Substantia nigra (tissue), 51 donors: ENCODE measurements at places on chromosomes 1 and 21.

DNA sequence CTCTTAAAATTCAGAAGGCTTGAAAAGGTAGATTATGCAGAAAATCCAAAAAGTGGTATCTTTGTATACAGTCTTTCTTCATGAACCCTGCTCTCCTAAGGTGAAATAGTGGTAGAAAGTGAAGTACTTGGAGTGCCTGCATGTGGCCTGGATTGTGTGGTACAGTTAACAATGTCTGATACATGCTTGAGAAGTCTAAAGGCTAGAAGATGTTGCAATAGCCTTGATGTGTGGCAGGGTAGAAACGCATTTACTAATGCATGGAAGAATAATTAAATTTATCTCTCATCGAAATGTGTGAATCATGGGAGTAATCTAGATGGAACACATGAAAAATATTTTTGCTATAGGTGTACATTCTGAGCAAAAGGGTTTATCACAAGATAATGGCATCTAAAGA, 1632.3 kb upstream of the B3GALT2 start:
- DNase-seq = no peak

DNA sequence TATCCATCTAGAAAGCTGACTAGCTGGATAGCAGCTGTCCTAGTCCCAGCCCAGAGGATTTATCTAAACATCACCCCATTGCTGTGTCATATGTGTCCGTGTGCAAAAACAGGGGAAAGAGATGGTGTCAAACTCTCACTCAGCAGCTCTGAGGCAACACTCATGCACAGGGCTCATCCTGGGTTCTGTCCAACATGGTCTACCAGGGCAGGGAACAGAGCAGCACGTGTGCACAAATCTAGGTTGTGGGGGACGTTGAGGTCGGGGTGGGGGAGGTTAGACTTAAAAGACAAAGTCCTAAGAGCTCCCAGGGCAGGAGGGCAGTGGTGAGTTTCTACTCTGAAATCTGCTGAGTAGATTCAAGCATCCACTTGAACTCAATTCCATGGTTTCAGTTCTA, 16.2 kb downstream of the PI4KB start:
- no peak for DNase-seq

GRCh38 chr1:224106568-224107281, 7.2 kb upstream of the FBXO28 start:
- DNase-seq = no peak

DNA sequence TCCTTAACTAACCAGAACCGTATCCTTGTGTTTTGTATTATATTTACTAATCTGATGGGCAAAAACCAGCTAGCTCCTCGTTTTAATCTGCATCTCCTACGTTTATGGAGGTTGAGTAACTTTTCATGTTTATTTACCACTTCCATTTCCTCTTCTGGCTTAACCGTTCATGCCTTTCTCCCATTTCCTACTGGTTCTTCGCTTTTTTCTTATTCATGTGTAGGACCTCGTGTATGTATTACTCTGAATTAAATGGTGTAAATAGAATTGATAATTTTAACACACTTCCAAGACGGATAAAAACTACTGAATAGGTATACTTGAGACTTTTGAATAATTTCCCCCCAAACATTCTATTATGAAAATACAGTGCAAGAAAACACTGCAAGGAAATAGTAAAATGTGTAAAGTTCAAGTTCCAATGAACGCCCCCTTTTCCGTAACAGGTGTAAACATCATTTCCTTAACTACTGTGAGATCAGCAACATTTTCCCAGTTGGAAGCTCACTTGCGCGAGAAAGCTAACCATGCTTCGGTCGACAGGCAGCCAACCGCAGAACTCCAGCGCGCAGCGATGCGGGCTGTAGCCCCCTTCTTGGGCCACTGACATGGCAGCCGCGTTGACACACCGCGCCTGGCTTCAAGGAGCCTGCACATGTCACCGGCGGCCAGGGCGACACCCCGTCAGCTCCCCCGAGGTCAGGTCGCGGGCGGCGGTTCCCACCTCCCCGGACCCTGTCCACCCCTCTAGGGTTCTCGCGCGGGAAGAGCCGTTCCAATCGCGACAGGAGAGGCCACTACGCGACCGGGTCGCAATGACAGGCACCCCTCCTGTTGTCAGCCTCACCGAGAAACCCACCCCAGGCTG, 816 bp downstream of the EDEM3 start:
- no peak for DNase-seq

DNA sequence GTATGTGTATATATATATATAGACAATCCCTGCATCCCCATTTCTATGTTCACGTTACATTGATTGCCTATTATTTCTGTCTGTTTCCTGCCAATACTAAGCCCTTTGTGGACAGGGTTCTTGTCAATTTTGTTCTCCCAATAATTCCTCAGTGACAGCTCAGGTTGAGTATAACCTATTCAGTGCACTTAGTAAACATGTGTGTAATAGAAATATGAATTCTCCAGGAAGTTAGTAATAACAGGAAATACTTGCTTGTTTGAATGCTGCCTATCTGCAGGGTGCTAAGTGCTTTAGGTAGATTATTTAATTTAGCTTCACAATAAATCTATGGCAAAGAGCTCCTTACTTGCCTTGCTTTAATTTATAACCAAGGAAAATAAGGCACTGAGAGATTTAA, 52.8 kb upstream of the PTGFR start:
- DNase-seq = no peak

DNA sequence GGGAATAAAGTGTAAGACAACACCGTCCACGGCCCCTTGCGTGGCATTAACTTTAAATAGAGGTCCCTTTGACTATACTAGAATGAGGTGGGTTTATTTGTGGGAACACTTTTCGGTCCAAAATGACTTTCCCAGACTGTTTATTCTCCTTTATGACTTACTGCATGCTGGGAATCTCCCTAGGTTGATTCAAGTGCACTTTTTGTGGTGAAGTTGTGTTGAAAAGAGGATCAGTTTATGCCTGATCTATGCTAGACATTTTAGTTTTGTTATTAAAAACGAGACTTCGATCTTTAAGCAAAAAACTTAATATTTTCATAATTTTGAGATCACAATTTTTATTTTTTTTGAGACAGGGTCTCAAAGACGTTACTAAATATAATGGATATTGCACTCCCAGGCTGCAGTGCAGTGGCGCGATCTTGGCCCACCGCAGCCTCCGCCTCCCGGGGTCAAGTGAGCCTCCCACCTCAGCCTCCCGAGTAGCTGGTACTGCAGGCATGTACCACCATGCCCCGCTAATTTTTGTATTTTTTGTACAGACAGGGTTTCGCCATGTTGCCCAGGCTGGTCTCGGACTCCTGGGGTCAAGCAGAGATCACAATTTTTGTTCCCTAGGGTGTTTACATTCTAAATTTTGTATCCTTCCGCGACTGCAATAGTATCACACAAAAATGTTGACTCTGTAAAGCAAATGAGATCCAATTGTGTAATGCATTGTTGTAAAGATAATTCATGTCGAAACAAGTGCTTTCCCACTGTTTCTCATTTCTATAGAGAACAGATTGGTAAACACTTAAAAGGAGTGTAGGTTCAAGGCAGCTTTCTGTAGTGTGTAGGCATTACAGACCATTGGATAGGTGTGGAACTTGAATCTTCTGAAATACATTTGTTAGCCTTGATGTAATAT, 1.6 kb downstream of the CDC42 start:
- DNase-seq = no peak

DNA sequence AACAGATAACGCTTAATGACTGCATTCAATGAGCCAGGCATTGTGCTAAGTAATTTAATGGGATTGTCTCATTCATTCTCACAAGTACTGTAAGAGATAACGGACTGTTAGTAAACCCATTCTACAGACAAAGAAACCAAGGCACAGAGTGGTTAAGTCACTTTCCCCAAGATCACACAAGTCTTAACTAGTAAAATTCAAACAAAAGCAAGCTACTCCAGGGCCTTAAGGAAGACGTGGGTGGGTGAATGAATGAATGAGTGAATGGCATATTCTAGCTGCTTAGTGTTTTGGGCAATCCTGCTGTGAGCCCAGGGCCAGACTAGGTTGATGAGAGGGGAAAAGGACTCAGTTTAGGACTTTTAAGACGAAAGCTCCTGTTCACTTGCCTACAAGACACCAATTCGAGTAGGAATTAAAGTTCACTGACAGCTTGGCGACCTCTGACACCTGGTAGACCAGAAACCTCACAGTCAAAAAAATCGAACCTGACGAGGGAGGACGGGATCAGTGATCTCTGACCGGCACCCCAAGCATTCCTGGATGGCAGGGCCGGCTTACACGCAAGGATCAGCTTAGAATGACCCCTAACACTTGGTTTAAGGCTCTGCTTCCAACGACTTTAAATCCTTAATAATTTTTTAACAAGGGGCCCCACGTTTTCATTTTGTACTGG, 557 bp downstream of the EMC1 start:
- DNase-seq = no peak

- no peak for DNase-seq
These were observed 152.1 kb upstream of the TMEM51 start for GRCh38 chr1:15001317-15001915.

- DNase-seq = no peak
These were observed 21.1 kb downstream of the MKNK1 start for GRCh38 chr1:46582972-46583371.

- no peak for DNase-seq
These were observed 45.7 kb downstream of the NAV1 start for GRCh38 chr1:201584471-201585092.

- DNase-seq = no peak
These were observed 331.2 kb downstream of the KIF26B start for GRCh38 chr1:245485996-245486395.

DNA sequence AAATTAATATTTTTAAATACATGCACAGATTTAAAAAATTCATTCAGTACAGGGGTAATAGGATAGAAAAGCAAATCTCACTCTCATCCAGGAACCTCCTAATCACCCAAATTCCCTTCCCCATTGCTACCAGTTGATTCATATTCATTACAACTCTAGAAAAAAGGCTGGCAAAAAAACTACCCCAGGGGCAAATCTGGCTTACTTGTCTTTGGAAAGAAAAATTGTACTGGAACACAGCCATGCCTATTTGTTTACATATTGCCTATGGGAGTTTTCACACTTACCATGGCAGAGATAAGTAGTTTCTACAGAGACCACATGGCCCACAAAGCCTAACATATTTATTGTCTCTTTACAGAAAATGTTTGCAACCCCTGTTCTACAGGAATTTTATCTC, 8.9 kb upstream of the RBM34 start:
- DNase-seq = no peak

GRCh38 chr1:240385985-240386978, 225.7 kb downstream of the GREM2 start:
- no peak for DNase-seq

DNA sequence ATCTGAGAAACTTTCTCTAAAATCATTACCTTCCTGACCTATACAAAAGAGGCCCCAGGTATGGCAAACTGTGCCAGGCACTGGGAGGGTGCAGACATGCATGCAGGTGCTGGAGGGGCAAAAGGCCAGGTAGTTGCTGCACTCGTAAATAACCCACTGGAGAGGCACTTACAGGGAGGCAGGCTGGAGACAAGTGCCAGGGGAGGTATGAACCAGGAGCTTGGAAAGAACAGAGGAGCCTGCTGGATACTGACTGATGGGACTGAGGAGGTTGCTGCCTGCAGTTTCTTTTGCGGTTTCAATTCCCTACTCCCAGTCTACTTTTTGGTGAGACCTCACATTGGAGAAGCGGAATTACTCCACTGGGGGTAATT, 113.9 kb downstream of the DSCAM start:
- DNase-seq = no peak

DNA sequence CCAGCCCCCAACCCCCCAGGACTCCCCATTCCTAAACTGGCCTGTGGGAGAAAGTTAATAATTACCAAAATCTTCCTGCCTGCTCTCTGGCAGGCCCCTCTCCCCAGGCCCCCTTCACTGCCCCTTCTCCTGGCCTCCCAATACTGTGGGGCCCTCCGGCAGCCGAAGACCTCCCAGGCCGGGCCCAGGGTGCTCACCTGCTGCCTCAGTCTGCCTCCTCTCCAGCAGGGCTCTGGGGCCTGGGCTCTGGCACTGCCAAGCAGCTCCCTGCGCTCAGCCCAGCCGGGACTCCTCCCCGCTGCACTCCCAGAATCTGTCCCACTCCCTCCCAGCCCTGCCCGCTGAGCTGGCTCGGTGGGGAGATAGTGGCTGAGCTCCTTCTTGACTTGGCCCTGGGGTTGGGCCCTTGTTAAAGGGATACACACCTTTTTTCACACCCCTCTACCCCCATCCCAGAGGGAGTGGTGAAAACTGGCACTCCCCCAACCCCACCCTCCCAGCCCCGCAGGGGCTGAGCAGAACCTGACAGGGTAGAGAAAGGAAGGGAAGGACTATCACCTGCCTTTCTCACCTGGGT, at the start of gene S100A16:
Gene S100A16, minus strand, starts transcription at position 383 of the 577 bp plus-strand sequence. CDS start 4,986 bp downstream, outside the sequence.
- no peak for DNase-seq

DNA sequence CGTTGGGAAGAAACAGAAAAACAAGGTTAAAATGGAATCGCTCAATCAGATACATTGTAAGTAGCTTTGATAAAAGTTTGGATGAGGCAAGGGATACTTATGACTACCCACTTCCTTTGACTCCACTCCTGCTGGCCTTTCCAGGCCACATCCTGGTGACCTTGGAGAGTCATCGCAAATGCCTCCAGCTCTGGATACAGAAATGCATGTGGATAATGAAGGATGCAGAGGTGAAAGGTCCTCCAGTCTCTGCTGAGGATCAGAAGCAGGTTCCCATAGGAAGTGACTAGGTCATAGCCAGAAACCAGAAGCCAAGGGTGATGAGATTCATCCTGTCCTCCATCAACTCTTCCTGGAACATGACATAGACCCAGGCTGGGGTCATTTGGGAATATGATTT, 6.2 kb upstream of the CAMK1G start:
- DNase-seq = no peak

- DNase-seq = no peak
These were observed 647.5 kb downstream of the SMYD3 start for GRCh38 chr1:245859493-245860114.

GRCh38 chr21:38170283-38170682, 86.5 kb upstream of the KCNJ15 start:
- no peak for DNase-seq

DNA sequence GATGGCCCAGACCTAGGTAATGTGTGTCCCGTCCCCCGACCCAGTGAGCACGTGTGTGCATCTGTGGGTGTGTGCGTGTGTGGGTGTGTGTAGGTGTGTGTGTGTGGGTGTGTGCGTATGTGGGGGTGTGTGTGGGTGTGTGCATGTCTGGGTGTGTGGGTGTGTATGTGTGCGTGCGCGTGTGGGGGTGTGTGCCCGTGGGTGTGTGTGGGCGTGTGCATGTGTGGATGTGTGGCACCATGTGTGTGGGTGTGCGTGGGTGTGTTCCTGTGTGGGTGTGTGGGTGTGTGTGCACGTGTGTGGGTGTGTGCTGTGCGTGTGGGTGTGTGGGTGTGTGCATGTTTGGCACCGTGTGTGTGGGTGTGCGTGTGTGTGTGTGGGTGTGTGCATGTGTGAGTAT, 309.5 kb downstream of the KIF26B start:
- no peak for DNase-seq

DNA sequence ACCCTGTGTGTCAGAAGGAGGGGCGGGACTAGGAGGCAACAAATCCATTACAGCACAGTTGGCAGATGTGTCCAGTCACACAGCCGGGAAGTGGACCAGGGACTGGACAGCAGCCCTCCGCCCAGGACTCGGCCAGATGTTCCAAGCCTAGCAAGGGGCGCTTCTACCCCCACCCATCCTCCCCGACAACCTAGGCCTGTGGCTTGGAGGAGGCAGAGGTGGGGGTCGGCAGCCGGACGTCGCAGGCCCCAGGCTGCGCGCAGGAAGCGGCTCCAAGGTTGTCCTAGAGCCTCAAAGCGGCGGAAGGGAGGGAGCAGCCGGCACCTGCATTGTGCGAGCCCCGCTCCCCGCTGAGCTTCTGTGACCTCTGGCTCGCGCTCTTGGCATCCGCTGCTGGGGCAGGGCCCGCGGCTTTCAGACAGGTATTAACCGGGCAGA, 20.6 kb upstream of the MYCL start:
- no peak for DNase-seq
